ENCODE measurements at places on chromosomes 7 and 10.

DNA sequence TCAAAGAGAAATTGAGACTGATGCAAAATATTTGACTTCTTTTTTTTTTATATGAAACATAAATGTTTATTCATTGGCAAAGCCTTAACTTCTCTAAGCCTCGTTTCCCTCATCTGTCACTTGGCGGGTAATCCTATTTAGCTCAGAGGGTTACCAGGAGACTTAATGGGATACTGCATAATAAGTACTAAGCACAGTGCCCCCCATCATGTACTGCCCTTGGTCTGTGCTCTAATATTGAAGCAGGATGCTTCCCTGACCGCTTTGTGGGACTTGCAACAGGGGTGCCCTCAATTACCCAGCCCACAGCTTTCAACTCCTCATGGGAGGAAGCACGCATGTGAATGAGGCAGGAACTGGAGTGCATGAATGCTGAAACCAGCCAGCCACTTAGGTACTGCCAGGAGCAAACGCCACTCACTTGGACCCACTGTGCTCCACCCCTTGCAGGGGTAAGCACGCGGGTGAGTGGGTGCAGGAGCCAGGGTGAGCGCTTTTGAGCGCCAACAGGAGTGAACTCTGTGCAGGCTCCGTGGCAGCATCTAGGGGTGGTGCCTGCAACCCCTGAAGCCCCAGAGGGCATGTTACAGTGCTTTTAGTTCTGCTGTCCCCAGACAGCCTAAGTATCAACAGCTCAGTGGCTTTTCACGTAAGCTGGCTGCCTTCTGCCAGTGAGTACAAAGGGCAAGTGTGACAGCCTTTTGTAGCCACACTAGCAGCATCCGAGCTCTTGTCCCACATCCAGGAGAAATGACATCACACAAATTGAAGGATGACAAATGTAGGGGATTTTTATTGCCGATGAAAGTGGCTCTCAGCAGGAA is 209.8 kb upstream of the C7orf33 start:
- DNase-seq: no peak

- no peak for DNase-seq
Observed at GRCh38 chr10:86349474-86349873, 17.1 kb downstream of the GRID1 start.

DNA sequence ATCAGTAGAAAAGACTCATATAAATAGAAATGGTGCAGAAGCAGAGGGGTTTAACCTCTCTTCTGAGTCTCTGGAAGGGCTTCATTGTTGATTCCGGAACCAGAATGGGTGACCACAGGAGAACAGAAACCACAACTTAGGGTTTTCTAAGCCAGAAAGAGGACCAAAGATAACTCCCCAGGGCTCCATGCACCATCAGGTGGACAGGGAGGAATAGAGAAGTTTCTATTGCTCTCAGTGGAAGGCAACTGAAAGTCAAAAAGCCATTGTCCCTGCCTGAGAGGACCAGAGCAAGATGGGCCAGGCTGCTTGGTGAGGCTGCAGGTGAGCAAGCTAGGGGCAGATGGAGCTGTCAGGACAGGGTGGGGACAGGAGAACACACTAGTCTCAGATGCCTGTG is 14.6 kb upstream of the NPS start:
- no peak for DNase-seq

GRCh38 chr10:6912424-6912823 is 332.3 kb upstream of the PRKCQ start:
- DNase-seq: peak; percentile 82

GRCh38 chr10:1404323-1405260 is 332.7 kb downstream of the ADARB2 start:
- no peak for DNase-seq

GRCh38 chr10:97564776-97565175 is 7.8 kb upstream of the ANKRD2 start:
- DNase-seq: peak; percentile 59

- peak; percentile 48 for DNase-seq
Observed at GRCh38 chr10:12902135-12902572, 99.4 kb downstream of the CCDC3 start.

DNA sequence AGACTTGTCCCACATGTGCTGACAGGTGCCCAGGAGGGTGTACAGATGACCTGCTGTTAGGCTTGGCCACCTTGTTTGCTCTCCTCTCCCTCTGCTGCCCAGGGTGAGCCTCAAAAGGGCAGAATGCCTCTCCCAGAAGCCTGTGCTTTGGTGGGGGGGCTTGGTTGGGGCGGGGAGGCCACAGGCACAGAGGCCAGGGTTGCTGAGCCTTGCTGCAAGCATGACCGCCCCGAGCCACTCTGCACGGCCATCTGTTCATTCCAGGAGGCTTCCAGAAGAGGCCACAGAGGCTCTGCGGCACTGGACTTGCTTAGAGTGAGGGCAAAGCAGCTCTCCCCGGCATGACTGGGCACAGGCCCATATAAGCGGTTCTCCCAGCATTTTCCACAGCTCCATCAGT is 190.8 kb downstream of the GLRX3 start:
- no peak for DNase-seq

DNA sequence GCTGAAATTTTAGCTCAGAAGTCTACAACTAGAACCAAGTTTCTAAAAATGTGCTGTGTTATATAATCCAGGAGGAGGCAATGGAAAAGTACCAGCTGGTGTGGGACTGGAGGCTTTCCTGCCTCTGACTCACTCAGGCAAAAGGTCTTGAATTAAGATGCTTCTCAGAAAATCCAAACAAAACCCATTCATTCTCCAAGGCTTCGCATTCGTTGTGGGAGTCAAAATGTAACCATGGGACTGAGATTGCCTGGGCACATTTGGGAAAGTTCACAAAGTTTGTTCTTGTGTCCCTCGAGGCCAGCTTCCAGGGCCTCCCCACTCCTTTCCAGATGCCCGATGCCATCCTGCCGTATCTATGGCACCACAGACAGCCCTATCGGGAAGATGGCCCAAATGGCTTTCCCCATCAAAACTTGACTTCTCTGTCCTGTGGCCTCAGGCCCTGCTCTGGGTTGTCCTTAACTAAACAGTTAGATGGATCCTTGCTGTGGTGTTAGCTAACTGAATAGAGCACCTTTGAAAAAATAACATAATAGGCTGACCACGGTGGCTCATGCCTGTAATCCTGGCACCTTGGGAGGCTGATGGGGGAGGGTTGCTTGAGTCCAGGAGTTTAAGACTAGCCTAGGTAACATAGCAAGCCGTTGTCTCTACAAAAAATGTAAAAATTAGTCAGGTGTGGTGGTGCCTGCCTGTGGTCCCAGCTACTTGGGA is 180.5 kb downstream of the PFKFB3 start:
- DNase-seq: peak; percentile 35

- no peak for DNase-seq
Observed at GRCh38 chr10:80462299-80462980, 8.3 kb downstream of the TSPAN14 start.

DNA sequence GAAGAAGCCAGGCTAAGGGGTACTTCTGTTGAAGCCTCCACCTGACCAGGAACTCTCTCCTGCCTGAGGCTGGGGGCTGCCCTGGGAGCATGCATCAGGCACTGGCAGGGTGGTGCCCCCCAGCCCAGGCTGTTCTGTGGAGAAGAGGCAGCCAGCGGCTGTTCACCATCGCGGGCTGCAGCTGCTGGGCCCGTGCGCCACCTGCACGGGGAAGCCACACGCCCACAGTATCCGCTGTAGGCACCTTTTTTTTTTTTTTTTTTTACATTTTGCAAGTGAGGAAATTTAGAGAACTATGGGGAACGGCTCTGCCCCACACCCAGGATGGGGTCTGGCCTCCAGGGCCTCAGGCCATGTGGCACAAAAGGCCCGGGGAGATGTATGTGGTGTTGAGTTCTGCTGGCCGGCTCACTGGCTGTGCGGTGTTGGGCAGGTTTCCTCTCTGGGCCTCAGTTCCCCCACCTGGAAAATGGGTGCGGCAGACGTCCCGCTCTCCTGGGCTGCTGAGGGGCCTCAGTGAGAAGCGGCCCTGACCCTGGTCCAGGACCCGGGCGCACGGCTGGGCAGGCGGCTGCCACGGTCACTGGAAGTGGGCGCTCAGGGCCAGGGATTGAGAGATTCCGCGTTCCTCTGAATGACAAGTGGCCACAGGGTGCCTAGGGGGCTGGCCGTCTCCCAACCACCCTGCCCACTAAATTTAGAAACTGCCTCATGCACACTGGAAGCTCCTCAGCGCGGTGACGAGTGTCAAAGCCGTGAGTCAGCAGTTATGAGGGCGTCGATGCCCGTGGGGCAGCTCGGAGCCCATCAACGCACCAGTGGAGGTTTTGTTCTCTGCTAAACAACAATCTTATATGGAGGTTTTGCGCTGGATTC is 8.8 kb upstream of the INTS1 start:
- DNase-seq: peak; percentile 98

GRCh38 chr10:77079592-77080300 is 557.9 kb downstream of the KCNMA1 start:
- DNase-seq: no peak

- no peak for DNase-seq
Observed at GRCh38 chr7:7895004-7895650, 73.5 kb upstream of the GLCCI1 start.

- DNase-seq: no peak
Observed at GRCh38 chr7:155589001-155589980, 42.9 kb upstream of the CNPY1 start.

DNA sequence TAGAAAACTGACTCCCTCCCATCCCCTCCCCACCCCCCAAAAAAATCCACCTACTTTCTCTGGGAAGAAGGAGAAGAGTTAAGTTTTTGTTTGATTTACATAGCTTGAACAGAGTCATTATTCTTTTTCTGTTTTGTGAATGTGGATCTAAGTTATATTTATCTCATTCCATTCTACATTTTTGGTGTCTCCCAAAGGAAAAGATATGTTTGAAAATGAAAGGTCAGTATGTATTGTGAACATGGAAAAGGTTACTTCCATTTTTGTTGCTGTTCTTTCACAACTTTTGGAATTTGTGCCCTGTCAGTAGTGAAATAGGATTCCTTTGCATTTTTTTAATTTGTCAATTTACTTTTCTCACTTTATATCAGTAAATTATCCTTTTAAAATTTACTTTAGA is 547.9 kb downstream of the SUGCT start:
- DNase-seq: no peak

GRCh38 chr7:155409980-155410379 is 47.9 kb upstream of the EN2 start:
- no peak for DNase-seq

DNA sequence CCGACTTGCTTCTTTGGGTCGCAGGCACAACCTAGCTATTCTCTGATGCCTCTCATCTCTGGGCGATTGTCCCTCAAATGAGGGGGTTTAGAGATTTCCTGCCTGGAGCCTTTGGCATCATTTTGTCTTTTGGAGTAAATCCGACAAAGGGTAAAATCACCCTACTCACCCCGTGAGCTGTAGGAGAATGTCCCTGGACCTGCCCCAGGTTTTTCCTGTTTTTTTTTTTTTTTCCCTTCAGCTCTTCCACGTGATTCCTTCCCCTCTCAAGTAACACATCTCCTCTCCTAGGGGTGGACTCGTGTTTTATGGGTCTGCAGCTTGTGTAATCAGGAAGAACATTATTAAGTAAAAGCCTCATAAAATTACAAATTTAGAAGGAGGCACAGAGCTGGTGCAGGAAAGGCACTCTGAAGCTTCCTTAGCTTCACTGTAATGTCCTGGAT is 128.4 kb upstream of the ZNF746 start:
- no peak for DNase-seq

- no peak for DNase-seq
Observed at GRCh38 chr10:1651270-1651966, 85.9 kb downstream of the ADARB2 start.

GRCh38 chr10:88983939-88984338 is 6.7 kb upstream of the FAS start:
- no peak for DNase-seq

GRCh38 chr7:120995654-120996053 is 7.1 kb downstream of the CPED1 start:
- no peak for DNase-seq

DNA sequence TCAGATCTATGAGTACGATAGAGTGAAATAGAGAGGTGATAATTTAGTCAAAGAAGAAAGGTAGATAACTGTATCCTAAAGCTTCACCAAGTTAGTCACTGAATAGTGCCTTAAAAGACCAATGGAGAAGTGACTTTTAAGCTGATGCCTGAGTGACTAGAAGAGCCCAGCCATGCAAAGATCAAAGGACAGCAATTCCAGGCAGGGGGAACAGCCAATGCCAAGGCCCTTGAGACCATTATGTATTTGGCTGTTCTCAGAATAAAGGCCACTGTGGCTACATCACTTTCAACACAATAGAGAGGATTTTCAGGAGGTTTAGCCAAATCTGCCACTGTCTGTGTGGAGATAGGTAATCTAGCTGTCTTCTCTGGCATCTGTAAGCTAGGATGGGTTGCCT is 17.8 kb downstream of the HDAC9 start:
- DNase-seq: no peak

- no peak for DNase-seq
Observed at GRCh38 chr10:78976825-78977755, 91.7 kb upstream of the ZMIZ1 start.

- no peak for DNase-seq
Observed at GRCh38 chr10:99619090-99619800, 994 bp downstream of the SLC25A28 start.

- no peak for DNase-seq
Observed at GRCh38 chr10:132422903-132423825, 26.2 kb downstream of the PWWP2B start.

- peak; percentile 40 for DNase-seq
Observed at GRCh38 chr7:139471740-139472353, 11.6 kb downstream of the KLRG2 start.

DNA sequence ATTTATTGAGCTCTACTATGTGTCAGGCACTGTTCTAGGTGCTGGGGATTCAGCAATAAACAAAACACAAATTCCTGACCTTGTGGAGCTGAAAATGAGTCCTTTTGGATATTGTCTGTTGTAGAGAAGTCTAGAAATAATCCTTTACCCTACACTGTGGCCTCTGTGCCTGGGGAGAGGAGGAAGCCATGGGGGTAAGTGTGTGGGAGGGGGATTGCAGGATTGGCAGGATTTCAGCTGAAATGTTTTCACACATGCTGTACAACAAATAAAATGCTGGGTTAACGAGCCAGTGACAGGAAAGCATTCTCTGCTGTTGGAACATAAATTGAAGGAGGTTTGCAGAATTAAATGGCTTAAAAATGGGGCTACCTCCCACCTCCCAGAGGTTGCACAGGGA is 189.4 kb downstream of the FANK1 start:
- no peak for DNase-seq
